ENCODE measurements at places on chromosomes 6 and 20.

DNA sequence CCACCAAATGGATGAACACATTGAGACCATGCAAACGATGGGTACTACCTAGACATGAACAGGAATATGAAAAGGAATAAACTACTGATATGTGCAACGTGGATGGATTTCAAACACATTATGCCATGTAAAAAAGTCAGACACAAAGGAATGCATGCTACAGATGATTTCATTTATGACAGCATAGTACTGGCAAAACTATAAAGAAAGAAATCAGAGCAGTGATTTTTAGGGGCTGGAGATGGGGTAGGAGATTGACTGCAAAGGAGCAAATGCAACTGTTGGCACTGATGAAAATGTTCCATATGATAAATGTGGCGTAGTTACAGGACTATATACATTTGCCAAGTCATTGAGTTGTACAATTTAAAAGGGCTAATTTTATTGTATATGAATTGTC lies 13.4 kb upstream of the COL12A1 start:
- DNase-seq = peak; percentile 84

- peak; percentile 47 for DNase-seq
Observed at GRCh38 chr20:50191065-50191543, 474 bp downstream of the CEBPB start.

- no peak for DNase-seq
Observed at GRCh38 chr6:145275787-145276186, 459.5 kb downstream of the EPM2A start.

DNA sequence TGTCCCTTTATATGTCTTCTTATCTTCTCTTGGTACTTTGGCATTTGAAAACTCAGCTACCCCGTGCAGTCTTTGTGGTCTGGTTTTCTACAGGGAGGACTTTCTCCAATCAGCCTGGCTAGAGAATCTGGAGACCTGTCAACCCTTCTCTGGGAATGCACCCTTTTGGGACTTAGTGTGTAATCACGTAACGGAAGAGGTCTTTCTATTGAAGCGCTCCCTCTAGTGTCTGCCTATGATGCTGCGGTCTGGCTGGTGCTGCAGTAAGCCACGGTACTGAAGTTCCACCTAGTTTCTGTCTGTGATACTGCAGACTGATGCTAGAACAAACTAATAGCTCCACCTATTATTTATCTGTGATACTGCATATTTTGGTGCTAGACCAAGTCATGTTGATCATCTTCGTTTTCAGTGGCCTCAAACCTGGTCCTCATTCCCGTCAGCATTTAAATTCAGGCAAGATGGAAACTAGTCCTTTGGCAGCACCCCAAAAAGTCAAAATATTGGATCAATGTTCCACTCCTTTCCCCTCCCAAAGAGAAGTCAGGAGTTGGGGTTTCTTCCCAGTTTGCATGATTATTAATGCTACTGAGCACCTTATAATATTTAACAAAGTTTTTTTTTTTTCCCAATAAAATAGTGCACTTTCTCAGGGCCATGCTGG lies 12.5 kb upstream of the SIRPB2 start:
- peak; percentile 72 for DNase-seq

DNA sequence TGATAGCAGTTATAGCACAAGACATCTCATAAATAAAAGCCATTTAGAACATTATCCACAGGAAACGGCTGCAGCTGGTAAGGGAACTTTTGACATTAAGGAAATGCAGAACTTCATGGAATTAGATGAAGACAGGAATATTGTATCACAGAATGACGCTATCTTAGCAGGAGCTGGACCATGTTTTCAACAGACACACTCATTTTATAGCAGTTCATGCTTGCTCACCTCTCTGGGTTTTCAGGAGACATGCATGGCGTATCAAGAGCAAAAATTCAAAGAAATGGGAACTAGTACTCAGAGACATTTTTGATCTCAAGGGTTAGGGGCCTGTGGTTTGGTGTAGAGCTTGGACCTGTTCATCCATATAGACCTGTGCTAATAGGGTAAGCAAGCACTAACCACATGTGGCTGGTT lies 125.0 kb downstream of the FYN start:
- DNase-seq = peak; percentile 54

DNA sequence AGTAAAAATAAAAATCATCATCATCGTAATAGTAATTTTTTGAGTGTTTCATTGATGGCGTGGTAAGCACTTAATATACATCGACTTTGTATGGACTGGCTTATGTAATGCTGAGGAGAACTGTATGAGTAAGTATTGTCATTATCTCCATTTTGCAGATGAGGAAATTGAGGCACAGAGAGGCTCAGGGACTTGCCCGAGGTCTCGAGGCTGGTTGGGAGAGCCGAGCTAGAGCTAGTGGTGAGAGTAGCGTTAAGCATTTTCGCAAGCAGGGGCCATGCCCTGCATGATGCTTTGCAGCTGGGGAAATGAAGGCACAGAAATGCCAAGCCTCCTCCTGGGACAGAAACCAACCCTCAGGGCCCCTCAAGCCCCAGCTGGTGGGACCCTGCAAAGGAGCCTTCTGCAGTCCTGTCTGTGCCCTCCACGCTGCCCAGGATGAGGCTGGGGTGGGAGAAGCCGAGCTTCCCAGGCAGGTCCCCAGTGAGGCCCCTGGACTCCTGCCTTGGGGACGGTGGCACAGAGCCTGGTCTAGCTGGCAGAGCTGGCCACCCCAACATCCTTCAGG lies 31.1 kb upstream of the STX16 start:
- DNase-seq = no peak

- DNase-seq = no peak
Observed at GRCh38 chr6:170268216-170269129, 22.4 kb downstream of the DLL1 start.

GRCh38 chr20:25148181-25148981 lies 47.1 kb upstream of the ENTPD6 start:
- DNase-seq = peak; percentile 65
